ENCODE measurements at places on chromosomes 2 and 18.

GRCh38 chr18:63552581-63552980 lies 10.4 kb downstream of the SERPINB12 start:
- peaks cover 55% of the 10 kb centered on the region for H3K4me1 ChIP-seq
- H3K4me3 ChIP-seq = no peak overlapping the region
- DNase-seq = no peak
- H3K36me3 ChIP-seq = no peaks in the 10 kb centered on the region
- peak overlapping the region; percentile 61 for H3K27ac ChIP-seq
- no peaks in the 10 kb centered on the region for H3K27me3 ChIP-seq

DNA sequence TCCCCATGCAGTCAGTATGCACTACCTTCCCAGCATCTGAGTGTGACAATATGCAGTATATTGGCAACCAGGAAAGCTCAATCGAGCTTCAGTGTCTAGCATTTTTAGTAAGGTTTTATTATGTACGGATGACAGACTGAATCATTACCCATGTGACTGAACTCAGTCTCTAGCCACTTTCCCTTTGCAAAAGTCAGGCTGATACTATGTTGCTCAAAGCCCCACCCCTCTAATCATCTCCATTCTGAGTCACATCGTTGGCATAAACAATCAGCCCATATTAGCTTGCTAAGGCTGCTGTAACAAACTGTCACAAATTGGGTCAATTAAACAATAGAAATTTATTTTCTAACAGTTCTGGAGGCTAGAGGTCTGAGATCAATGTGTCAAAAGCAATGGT lies 25.8 kb upstream of the SRD5A2 start:
- H3K4me1 ChIP-seq = no peaks in the 10 kb centered on the region
- no peak overlapping the region for H3K4me3 ChIP-seq
- DNase-seq = no peak
- no peaks in the 10 kb centered on the region for H3K27me3 ChIP-seq

DNA sequence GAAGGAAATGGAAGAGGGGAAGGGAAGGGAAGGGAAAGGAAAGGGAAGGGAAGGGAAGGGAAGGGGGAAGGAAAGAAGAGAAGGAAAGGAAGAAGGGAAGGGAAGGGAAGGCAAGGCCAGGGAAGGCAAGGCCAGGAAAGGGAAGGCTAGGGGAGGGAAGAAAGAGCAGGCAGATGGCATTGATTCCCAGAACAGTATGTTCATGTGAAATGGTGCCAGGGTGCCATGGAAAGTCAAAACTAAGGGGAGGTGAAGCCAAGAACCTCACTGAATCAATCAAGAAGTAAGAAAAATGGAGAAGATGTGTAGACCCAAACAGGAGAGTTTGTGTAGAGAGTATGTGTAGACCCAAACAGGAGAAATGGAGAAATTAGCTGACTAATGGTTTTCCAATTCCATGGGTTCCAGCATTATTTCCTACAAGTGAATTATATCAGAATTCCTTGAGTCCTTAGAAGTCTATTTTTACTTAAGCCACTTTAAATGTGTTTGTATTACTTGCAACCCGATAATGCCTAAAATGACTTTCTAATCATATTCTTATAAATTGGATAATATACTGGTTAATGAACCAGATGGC lies 367.6 kb downstream of the TXNL1 start:
- no peaks in the 10 kb centered on the region for H3K4me1 ChIP-seq
- no peak for DNase-seq
- H3K36me3 ChIP-seq = no peaks in the 10 kb centered on the region

DNA sequence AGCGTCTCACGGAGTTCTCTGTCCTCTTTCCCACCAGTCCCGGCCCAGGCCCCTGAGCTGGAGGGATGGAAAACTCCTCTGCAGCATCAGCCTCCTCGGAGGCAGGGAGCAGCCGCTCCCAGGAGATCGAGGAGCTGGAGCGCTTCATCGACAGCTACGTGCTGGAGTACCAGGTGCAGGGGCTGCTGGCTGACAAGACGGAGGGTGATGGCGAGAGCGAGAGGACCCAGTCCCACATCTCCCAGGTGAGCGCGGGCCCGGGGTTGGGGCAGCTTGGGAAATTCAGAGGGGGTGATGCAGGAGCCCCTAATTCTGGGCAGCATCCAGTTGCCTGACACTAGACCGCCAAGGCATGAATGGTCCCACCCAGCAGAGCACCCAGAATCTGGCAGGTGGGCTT lies 80.7 kb downstream of the CTIF start:
- no peak overlapping the region for H3K27ac ChIP-seq
- no peak overlapping the region for H3K4me3 ChIP-seq
- H3K27me3 ChIP-seq = no peaks in the 10 kb centered on the region
- peaks cover 29% of the 10 kb centered on the region for H3K36me3 ChIP-seq
- peaks cover 6% of the 10 kb centered on the region for H3K4me1 ChIP-seq
